ENCODE measurements at places on chromosomes 13 and 19. TPM values are rescaled to one million over a fixed set of nuclear protein-coding genes. Genes with fewer than 3 reads are reported as not detected.

DNA sequence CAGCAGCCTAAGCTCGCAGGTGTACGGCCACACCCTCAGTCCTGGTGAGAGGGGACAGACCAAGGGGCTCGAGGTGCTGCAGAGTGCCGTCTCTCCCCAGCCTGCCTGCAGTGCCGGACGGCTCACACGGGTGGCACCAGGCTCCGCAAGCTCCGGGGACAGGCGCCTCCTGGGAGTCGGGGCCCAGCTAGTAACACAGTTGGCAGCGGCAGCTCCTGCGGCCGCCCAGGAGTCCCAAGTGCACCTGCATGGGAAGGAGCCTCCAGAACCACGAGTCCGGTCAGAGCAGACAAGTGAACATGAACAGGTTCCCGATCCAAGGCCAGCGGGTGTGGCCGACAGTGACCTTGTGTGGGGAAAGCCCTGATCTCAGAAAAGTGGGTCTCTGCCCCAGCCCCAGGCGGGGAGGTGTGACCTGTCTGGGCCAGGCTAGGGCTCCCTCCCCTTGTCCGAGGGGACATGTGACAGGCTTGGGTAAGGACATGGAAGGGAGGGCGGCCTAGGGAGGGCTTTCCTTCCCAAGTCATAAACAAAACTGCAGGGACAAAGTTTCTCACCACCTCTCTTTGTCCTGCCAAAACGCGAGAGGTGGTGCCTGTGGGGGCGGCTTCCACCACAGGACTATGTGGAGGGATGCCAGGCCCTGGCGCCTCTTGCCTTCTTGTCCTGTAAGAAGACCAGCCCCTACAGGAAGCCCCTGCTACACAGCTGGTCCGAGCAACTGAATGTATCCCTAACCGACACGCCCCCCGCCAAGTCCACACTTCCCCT is 46.5 kb downstream of the MLLT1 start:
- H3K36me3 ChIP-seq: peaks cover 9% of the 10 kb centered on the region
- DNase-seq: no peak
- peaks cover 15% of the 10 kb centered on the region for H3K4me1 ChIP-seq
- no peak overlapping the region for H3K4me3 ChIP-seq

DNA sequence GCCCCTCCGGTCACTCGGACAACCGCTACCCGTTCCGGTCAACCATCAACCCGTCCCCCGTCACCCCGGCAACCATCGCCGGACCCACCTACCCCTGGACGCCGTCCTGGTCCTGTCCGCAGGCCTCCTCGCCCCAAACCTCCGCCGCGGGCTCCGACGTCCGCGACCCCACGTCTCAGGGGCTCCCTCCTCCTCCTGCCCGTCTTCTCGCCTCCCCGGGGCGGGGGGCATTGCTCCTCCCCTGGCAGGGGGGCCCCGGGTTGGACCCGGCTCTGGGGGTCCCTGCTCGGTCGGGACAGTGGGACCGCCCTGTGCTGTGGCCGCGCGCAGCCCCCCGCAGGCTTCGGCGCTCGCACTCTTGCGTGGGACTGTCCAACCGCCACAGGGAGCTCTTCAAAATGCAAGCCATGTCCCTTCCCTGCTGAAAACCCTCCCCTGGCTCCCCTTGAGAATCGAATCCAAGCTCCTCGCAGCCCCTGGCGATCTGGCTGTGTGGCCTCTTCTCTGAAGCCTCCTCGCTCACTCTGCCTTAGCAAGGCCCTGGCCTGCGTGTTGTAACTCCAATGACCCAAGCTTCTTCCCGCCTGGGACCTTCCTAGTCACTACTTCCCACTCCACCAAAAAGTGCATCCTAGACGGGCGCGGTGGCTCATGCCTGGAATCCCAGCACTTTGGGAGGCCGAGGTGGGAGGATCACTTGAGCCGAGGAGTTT is 8.4 kb downstream of the EPHX3 start:
- H3K27me3 ChIP-seq: peaks cover 4% of the 10 kb centered on the region
- peak overlapping the region; percentile 74 for H3K4me3 ChIP-seq
- peaks cover 11% of the 10 kb centered on the region for H3K4me1 ChIP-seq

DNA sequence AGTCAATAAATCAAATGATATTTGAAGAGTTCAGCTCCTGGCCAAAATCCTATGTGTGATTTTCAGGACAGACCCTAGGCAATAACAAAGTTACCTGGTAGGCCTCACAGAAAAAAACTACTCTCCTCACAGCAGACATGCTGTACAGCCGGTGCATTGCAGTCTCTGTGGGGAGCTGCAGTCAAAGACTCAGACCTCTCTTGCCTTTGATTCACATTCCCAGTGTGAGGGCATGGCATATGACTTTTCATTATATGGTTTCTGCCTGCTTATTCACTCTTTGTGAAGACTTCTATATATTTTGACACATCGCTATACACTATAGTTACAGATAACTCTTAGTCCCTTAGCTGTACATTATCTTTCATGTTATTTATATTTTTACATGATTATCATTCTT is 2684.3 kb upstream of the PCDH20 start:
- DNase-seq: no peak
- no peaks in the 10 kb centered on the region for H3K36me3 ChIP-seq
- H3K4me1 ChIP-seq: no peaks in the 10 kb centered on the region
- no peak overlapping the region for H3K27ac ChIP-seq

DNA sequence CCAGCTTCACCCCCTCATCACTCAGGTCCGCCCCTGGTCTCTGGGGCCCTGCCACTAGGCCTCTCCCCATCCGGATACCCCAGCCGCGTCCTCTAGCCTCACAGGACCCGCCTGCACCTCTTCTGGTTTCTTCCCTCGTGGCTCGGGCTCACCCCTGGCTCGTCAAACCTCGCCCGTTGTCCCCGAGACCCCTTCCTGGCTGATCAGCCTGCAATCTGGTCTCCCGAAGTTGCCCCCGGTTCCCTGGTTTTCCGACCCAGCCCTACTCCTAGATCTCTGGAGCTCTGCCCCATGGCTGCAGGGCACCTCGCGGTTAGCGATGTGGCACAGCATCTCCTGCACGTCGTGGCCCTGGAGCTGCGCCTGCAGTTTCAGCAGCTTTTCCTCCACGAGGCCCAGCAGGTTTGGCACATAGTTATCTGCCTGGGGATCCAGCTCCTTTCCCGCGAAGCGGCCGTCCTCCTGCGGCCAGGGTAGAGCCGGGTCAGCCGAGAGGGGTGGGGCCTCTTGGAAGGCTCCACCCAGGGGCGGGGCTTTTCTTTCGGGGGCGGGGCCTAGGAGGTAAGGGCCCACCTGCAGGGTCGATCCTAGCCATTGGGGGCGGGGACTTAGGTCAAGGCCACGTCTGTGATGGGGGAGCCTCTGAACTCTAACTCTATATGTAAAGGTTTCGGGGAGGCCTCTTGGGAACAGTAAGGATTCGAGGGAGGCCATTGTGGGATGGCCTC is 2.4 kb upstream of the RGL3 start:
- H3K4me1 ChIP-seq: peaks cover 17% of the 10 kb centered on the region
- H3K27me3 ChIP-seq: peaks cover 29% of the 10 kb centered on the region
- H3K27ac ChIP-seq: peak overlapping the region; percentile 97

- no peaks in the 10 kb centered on the region for H3K4me1 ChIP-seq
- DNase-seq: no peak
Observed at GRCh38 chr19:1394252-1395193, 6.8 kb downstream of the GAMT start.

DNA sequence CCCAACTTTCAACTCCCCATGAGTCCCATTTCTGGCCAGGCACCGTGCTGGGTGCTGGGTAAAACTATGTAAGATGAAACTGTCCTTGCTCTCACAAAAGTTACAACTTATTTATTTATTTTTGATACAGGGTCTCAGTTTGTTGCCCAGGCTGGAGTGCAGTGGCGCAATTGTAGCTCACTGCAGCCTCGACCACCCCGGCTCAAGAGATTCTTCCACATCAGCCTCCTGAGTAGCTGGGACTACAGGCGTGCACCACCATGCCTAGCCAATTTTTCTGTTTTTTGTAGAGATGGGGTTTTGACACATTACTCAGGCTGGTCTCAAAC is 12.9 kb upstream of the CADM4 start:
- H3K36me3 ChIP-seq: peaks cover 42% of the 10 kb centered on the region
- DNase-seq: no peak
- H3K4me3 ChIP-seq: no peak overlapping the region
- H3K27me3 ChIP-seq: peaks cover 2% of the 10 kb centered on the region
- H3K4me1 ChIP-seq: peaks cover 2% of the 10 kb centered on the region

DNA sequence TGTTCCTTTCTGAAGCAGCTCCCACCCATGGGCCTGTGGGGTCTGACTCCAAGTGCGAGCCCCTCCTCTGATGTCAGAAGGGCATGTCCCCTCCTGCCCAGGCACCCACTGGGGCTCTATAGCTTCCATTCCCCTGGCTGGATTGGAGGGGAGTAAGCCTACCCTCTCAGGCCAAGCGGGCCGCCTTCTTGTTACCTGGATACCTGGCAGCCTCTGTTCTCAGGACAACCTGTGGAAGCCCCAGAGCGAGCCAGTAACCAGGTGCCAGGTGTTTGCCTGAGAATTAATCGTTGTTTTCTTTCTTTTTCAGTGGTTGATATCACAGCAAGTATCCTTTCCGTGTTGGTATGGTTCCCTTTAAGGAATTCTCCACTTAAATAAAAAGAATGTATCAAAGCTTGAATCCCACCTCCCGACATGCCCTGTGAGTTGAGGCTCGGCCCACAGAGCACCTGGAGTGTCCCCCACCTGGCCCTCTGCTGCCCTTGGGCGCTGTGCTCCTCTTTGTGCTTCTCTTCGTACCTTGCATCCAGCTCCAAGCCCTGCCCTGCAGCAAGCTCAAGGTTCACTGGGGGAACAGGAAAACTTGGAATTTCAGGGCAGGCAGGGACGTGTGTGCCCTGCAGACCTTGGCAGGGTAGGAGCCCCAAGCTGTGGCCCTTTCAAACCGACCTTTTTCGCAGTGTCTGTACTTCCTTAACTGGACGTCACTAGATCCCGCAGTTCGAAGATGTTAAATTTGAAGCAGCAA is 15.0 kb downstream of the MAU2 start:
- peaks cover 28% of the 10 kb centered on the region for H3K36me3 ChIP-seq
- no peak overlapping the region for H3K4me3 ChIP-seq

GRCh38 chr13:41411522-41411921 is 45.8 kb upstream of the RGCC start:
- H3K27me3 ChIP-seq: no peaks in the 10 kb centered on the region
- H3K4me3 ChIP-seq: no peak overlapping the region
- H3K27ac ChIP-seq: no peak overlapping the region
- peak; percentile 35 for DNase-seq
- no peaks in the 10 kb centered on the region for H3K36me3 ChIP-seq

DNA sequence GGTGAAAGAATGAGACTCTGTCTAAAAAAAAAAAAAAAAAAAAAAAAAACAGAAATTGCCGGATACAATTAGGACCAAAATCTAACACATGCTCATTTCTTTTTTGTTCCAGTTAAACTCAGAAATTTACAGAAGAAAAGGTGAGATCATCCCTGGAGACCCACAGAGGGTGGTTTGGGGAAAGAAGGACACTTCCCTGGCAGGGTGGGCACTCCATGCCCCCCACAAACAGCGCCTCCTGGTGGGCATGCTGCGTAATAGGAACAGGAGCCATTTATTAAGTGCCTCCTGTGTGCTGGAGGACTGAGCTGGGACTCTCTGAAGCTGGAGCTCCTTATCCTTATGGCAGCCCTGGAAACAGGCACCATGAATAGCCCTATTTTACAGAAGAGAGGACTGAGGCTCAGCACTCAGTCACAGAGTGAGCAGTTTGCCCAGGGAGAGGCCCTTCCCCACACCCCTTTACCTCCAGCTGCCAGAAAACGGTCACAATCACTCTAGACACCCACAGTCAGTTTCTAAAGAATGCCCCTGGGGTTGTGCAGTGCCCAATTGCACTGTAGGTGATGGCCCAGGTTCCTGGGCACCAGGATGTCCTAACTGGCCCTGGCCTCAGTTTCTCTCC is 10.1 kb downstream of the C19orf38 start:
- peaks cover 2% of the 10 kb centered on the region for H3K27me3 ChIP-seq
- H3K4me1 ChIP-seq: no peaks in the 10 kb centered on the region
- no peak overlapping the region for H3K4me3 ChIP-seq
- peak; percentile 64 for DNase-seq
- no peaks in the 10 kb centered on the region for H3K36me3 ChIP-seq

DNA sequence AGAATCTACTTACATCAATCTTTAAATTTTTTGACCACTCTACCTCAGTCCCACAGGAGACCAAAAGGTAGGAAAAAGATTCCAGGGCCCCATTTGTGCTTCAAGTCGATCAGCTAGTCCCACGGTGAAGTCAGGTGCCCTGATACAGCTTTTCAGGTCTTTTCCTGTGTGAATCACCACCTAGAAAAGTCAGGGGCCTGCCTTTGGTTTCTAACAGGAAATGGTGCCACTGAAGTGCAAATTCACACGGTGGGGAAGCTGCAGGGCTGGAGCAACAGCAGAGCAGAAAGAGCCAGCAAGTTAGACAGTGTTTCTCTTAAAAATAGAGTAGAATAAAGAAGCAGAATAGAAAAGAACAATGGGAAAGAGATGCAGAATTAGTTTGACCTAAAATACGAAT is 107.5 kb downstream of the KLF12 start:
- peak overlapping the region; percentile 68 for H3K4me3 ChIP-seq
- peak overlapping the region; percentile 90 for H3K27ac ChIP-seq
- H3K4me1 ChIP-seq: peaks cover 66% of the 10 kb centered on the region
- DNase-seq: peak; percentile 53
- H3K27me3 ChIP-seq: peaks cover 22% of the 10 kb centered on the region

DNA sequence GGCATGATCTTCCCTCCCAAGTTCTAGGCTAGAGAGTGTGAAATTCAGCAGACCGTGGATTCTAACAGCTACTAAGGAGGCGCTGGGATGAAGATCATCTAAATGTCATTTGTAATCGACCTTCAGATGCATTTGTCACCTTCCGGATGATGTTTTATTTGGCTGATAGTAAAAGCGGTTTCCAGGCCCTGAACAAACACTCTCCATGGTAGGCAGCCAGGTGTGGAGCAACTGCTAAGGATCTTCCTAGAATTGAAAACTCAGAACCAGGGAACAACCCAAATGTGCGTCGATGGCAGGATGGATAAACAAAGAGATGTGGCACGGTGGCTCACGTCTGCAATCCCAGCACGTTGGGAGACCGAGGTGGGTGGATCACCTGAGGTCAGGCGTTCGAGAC is 107.2 kb upstream of the CACNA1A start:
- H3K36me3 ChIP-seq: no peaks in the 10 kb centered on the region
- peaks cover 1% of the 10 kb centered on the region for H3K27me3 ChIP-seq
- no peak overlapping the region for H3K4me3 ChIP-seq
- no peak for DNase-seq

GRCh38 chr19:33622505-33622808 is 704 bp downstream of the CHST8 start:
- DNase-seq: peak; percentile 28
- H3K27me3 ChIP-seq: peaks cover 62% of the 10 kb centered on the region
- no peak overlapping the region for H3K27ac ChIP-seq
- peaks cover 38% of the 10 kb centered on the region for H3K4me1 ChIP-seq

DNA sequence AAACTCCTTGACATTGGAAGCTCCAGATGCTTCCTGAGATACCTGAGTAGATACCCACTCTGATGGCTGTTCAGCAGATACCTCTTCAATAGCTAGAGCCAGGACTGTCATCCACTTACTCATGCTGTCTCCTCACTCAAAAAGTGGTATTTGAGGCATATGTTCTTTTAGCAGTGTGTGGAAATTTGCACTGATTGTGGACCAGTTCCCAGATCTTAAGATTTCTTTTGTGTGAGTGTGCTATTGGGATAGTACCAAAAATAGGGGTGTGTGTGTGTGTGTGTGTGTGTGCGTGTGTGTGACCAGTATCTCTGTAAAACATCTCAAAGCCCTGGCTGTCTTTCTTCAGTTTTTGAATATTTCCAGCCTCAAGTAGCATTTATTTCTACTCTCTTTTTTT is 108.3 kb downstream of the SLITRK5 start:
- no peak overlapping the region for H3K4me3 ChIP-seq
- H3K27me3 ChIP-seq: peaks cover 27% of the 10 kb centered on the region
- no peak for DNase-seq
- H3K4me1 ChIP-seq: peaks cover 3% of the 10 kb centered on the region

Gene IL17D
- total RNA-seq: 0.60 TPM

Gene ASF1B
- 37.1 TPM for total RNA-seq

Gene ELL
- total RNA-seq: 13.1 TPM

Gene KLK14
- total RNA-seq: 1.1 TPM

Gene MEIS3
- 51.1 TPM for total RNA-seq

Gene CGB1
- total RNA-seq: 0.87 TPM

Gene LMTK3
- 15.9 TPM for total RNA-seq

Data from WTC11 (cell line).